Activated naive CD4-positive, alpha-beta T cell (primary cell): ENCODE measurements at places on chromosomes 3 and 15.

DNA sequence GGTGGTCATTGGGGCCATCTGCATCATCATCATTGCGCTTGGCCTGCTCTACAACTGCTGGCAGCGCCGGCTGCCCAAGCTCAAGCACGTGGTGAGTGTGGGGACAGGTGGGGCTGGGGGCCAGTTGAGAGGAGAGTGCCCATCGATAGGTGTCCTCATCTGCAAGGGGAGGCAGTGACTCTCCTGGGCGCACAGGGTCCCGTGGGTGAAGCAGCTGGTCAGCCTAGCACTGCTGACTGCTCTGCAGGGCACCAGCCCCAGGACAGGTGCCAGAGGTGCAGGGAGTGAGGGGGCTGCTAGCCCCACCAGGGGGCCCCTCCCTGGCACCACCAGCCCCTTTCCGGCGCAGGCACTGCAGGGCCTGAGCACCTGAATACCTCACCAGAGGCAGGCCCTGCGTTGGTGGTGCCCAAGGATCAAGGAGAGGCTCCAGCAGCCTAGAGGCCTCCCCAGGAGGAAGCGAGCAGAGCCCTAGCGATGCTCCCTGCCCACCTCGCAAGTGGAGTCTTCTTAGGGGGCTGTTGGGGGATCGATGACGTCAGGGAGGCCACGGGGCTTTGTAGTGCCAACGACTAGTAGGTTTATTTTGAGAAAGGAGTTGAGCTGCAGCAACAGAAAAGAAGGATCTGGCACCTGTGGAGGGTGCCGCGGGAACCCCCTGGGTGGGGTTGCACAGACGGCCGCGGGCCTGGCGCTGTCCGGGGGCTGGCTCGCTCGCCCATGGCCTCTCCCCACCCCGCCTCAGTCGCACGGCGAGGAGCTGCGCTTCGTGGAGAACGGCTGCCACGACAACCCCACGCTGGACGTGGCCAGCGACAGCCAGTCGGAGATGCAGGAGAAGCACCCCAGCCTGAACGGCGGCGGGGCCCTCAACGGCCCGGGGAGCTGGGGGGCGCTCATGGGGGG lies 976 bp upstream of the ABTB1 start:
- no peak for DNase-seq

DNA sequence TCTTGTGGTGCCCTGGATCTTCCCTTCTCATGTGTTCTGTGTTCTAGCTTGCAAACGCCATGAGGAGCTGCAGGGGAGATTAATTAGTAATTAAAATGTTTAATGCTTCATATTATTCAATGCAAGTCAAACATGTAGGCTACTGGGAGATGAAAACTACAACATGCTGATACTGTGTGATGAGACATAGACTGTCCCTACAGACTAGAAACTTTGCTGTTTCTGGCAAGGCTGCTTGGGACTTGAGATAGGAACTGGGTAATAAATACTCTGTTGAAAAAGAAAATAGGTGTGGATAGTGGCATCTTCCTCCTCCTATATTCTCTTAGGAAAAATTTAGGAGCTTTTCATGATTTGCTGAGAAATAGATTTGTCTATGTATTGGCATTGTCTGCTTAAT lies 379.2 kb downstream of the LPP start:
- DNase-seq, result no peak

DNA sequence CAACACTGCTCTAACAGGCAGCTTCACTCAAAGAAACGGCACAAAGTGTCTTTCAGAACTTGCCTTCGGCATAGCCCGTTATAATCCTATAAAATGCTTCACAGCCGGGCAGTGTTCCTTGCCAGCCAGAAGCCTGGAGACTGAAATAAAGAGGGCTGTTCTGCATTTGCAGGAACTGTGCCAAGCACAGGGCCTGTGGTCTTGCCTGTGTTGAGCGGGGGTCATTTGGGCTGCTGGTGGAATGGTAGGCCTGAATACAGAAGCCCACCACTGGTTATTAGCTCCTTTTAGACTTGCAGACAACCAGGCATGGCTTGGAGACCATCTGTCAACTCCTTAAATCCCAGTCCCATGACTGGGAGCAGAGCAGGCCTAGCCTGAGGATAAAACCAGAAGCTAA lies 4.7 kb upstream of the ARHGEF3 start:
- no peak for DNase-seq

- no peak for DNase-seq
Observed at GRCh38 chr3:105473521-105474223, 107.0 kb downstream of the ALCAM start.

DNA sequence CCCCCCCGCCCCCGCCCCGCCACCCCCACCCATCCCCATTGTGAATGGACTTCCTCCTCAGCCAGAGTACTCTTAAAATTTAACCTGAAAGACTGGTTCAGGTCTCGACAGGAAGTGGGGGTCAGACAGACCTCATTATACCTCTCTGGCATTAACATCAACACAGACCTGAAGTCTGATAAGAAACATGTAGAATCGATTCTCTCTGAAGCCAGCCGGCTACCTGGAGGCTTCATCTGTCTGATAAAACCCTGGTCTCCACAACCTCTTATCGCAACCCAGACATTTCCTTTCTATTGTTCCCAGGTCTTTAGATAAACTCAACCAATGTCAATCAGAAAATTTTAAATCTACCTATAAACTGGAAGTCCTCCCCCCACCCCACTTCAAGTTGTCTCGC lies 42.6 kb downstream of the SLCO2A1 start:
- no peak for DNase-seq

DNA sequence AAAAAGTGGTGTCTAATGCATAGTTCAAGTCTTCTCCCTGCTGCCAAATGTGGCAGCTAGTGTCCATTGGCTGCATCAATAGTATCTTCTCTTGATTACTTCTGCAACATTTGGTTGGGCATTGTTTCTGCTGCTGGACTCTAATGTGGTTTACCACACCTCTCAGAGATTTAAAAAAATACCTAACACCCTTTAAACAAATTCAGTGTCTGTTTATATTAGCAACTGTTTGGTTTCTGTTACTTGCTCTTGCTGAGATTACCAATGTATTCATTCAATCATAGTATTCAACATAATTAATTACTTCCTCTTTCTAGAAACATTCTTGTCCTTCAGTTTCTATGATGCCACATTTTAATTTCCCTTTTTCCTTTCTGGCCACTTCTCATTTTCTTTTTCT lies 20.3 kb upstream of the NECTIN3 start:
- DNase-seq, result no peak

DNA sequence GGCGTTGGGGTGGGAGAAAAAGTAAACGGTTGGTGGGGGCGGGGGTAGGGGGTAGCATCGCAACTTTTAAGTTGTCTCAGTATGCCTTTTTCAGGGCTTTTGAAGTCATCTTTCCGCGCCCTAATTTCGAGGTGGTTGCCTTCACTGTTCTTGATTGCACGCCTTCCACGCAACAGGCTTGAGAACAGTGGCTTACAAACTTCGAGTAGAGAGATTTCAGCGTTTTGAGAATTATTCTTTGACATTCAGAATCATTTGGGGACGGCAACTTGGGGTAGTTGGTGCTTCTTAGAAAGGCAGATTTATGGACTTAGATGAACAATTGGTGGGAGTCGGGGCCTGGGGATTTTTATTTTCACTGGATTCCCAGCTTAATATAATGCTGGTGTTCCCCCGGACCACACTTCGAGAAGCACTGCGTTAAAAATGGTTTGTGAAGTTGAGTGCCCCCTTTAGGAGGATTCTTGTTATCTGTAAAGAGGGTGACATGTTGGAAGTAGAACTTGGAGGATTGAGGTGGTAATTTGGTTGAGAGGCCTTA lies 880 bp downstream of the PPP4R2 start:
- no peak for DNase-seq

GRCh38 chr3:104939196-104939595 lies 427.5 kb upstream of the ALCAM start:
- no peak for DNase-seq

- no peak for DNase-seq
Observed at GRCh38 chr15:85496551-85497171, 116.3 kb downstream of the AKAP13 start.

DNA sequence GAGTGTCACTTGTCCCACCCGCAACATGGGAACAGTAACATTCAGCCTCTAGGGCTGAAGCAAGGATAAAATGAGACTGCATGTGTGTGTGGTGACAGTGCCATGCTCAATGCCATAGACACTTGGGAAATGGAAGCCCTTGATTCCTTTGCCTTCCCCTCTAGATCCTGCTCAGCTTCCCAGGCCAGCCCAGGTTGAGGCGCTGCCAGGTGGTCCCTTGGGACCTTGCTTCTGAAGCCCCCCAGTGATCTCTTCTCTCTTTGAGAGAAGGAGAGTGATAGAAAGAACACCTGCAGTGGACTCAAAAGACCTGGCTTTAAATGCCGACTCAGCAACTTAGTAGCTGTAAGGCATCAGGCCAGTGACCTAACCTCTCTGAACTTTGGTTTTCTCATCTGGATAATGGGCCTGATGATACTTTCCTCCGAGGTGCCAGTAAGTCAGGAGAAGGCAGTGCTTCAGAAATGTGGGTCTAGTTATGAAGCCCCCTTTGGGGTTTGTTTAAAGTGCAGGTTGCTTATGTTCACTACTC lies 144.5 kb downstream of the RPLP1 start:
- no peak for DNase-seq

DNA sequence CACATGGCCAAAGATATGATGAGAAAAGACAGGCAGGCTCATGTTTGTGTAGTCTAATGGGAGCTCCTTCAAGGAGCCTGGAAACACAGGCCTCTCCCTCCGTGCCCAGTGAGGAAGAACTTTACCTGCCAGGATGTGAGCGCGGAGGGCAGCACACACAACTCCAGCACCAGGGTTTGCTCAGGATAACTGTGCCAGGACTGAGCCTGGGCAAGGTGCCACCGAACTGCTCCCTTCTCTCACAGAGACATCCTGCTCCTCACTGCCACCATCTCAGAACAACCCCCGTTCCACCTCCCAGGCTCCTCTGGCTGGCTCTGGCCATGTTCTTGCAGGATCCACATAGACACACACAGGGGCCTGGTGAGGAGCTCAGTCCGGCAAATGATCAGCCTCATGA lies 87.4 kb downstream of the NUP210 start:
- no peak for DNase-seq

- no peak for DNase-seq
Observed at GRCh38 chr15:93932164-93932776, 299.1 kb upstream of the MCTP2 start.

DNA sequence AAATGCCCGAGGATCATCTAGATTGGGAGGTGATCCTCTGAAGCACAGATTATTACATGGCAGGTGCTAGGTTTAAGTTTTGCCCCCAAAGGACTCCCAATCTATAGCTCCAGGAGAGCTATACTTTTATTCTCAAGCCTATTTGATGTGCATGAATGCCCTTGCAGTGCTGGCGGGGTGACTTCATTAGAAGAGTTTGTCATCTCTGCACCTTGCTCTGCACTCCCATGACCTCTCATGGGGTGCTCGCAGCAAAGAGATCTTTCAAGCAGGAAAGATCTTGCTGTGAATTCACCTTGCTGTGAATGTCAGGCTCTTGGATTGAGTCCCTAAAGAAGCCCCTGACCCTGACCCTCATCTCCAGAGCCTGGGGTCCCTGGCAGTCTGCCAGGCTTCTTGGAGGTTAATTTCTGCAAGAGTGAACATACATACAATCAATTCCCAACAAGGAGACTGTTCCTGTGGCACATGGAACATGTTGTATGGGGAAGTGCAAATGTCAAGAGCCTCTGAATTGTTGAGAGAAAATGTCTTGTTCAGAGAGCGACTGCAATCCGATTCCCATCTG lies 45.9 kb downstream of the FAM43A start:
- no peak for DNase-seq

- no peak for DNase-seq
Observed at GRCh38 chr3:123587401-123587800, 2.5 kb upstream of the HACD2 start.

DNA sequence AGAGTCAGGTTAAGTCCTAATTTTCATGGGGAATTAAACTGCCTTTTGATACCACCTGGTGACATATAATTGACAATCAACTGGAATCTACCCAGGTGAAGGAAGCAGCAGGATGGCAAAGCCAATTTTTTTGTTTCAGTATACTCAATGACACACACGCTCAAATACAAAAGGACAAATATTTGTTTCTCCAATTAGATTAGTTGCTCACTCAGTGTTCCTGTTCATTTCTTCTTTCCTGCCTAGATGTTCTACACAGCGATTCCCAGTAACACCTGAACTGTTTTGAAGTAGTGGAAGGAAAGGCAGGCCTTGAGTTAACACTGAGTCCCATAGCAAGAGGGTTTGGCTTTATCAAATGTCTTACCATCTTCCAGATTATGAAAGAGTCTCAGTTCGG lies 157.5 kb downstream of the PDZRN3 start:
- DNase-seq, result no peak

DNA sequence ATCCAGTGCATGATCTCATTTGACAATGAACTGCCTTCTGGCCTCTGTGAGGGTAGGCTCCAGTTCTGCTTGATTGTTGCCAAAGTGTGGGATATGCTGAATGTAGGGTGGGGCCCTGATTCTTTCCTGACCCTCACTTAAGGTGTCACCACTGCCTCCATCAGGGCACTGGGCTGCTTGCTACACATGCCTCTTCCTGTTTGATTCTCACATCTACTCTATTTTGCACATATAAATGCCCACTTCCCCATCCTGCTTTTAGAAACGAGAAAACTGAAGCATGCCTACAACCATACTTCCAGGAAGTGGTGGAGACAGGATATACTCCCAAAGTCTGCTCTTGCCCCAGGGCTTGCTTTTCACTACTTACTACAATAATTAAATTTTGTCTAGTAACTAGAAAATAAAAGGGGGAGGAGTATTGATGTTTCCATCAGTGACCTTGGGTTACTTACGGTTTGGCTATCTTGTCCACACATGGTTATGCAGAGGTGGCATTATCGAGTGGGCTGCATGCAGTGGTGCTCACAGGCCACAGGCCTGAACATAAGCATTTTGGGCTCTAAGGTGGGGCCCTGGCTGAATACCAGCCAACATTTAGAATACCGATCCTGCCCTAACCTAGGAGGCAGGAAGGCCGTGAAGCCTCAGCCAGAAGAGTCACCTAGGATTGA lies 6.7 kb downstream of the ZDHHC3 start:
- no peak for DNase-seq

DNA sequence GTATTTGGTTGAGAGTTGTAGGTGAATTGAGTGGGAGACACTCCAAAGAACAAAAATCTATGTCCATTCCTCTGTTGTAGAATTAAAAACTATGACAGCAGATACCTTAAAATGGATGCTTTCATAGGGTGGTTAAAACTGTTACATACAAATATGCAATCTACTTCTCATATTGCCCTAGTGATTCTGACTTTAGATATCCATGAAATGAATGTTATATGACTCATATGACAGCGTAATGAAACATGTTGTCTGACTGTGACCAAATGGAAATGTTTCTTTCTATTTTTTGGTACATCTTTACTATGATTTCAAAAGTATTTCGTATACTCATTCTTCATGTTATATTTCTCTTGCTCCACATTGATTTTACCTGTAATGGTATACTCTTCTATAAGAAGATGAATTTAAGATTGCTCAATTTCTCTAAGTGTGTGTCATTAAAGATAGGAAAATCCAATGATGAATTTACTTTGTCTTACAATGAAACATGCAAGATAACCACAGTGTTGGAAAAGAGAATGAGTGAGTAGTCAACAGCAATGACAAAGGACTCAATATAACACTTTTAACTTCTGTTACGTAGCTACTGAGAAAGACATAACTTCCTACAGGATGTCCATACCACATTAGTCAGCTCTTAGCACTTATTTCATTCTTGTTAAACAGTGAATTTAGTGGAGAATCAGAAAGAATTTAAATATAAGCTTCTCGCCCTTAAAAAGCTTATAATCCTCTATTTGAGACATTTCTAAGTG lies 79.3 kb upstream of the LSAMP start:
- DNase-seq, result no peak
